ENCODE measurements at places on chromosomes 3 and 15. TPM values are rescaled to one million over a fixed set of nuclear protein-coding genes. Genes with fewer than 3 reads are reported as not detected.
A peak's percentile ranks its signal among the peaks of the same experiment; 100 is the strongest.

Gene STXBP5L
- 24.9 TPM for total RNA-seq

GRCh38 chr15:63874616-63875015 lies 40.9 kb upstream of the HERC1 start:
- DNase-seq = no peak

GRCh38 chr3:119529883-119530282 lies 29.5 kb downstream of the CD80 start:
- DNase-seq = no peak

Gene GOLGA6B
- 0.27 TPM for total RNA-seq

- no peak for DNase-seq
Measured at GRCh38 chr3:142115867-142116668, 33.3 kb downstream of the TFDP2 start.

Gene NOX5
- total RNA-seq = 0.88 TPM

Gene ATP8B4
- total RNA-seq = 7.8 TPM

GRCh38 chr3:149969940-149970715 lies 567 bp downstream of the PFN2 start:
- DNase-seq = peak; percentile 88

Gene OR5K1
- not detected for total RNA-seq

- DNase-seq = no peak
Measured at GRCh38 chr3:102089904-102090720, 240.8 kb downstream of the NFKBIZ start.

Gene GRAMD2A
- total RNA-seq = 26.9 TPM

- no peak for DNase-seq
Measured at GRCh38 chr15:99651023-99651807, 82.0 kb downstream of the LYSMD4 start.

DNA sequence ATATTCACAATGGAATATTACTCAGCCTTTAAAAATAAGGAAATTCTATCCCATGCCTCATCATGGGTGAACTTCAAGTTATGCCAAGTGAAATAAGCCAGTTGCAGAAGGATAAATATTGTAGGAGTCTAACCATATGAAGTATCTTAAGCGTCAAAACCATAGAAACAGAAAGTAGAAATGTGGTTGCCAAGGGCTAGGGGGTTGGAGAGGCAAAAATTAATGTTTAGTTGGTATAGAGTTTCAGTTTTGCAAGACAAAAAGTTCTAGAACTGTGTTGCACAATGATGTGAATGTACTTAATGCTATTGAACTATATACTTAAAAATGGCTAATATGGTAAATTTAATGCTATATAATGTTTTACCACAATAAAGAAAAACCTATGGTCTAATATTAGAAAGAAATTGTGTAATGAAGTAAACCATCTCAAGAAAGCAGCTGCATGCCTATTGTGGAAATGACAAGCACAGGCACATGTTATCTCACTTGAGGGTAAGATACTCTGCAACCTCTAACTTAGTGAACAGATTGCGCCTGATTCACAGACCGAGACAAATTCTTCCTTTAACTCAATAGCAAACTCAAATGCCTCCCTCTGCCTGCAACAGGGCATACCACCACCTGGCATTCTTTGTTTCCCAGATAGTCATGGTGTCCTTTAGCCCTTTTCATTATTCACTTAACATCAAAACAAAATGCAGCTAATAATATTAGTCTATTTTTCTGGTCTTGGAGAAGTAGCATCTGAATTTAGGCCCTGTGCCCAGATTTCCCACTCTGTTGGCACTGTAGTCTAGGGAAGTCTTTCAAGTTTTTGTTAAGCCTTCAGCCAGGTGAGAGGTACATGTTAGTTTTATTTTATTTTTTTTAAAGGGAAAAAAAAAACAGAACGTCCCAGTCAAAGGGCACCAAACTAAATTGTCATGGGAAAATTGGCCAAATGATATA lies 80.2 kb upstream of the ACP3 start:
- DNase-seq = peak; percentile 75

Gene IQCF5
- total RNA-seq = not detected

DNA sequence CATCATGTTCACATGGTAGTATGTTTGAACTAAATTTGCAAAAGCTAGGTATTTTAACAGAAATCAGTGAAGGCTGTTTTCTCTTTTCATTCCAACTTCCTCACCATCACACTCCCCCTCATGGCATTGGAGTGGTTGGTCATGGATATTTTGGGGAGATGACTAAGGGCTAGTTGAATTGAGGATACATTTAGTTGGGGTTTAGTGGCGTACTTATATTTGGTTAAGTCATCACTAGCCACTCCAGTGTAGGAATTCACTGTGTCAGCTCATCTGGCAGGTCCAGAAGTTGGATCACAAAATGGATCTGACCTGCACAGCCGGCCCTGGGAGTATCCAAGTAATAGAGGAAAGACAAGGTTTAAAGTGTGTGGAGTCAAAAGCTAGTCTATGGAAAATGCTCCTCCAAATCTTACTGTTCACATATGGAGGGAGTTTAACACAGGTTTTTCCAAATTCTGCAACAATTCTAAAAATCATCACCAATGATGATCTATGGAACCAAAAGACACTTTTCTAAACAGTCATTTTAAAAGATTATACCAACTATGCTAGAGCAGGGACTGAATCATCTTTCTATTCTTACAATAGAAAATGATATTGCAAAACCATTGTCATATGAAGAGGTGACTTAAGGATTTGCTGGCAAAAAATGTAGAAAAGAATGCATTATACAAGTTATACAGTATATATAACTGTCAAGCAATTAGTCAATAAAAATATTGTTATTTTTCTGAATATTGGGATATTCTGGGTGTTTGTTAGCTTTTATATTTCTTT lies 247.8 kb upstream of the PEX5L start:
- no peak for DNase-seq

DNA sequence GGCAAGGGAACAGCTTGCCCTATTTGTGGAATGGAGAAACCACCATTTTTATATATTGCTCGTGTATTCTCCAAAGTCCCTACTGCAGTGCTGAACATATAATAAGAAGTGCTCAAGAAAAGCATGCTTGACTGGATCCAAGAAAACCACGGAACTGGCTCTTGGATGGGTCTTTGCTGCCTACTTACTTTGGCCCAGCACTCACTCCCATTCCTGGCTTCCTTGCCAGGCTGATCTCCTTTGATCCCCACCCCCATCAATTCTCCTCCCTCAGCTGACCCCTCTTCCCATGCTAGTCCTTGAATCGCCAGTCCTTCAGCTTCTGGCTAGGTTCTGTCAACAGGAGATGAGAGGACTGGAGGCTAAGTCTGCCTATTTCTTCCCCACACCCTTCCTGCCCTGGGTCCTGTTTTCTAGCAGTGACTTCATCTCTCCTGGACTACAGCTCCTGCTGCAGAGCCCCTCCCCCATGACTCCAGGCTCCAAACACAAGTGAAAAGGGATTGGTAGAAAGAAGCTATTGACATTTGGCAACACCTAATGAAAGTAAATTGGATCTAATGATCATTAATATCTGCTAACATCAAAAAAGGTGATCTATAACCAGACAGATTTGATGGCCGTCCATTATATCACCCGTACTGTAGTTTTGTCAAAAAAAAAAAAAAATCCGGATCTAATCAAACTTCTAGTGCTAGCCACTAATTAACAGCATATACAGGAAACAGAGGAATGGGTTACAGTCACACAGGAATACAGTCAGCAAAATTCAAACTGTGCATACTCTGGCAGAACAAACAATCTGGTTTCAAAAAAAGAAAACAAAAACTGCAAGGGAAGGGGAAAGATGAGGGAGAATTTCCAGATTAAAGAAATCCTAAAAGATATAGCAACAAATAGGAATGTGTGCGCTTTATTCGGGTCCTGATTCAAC lies 7.8 kb downstream of the FAM240A start:
- DNase-seq = peak; percentile 28

GRCh38 chr3:134394380-134394779 lies 20.1 kb upstream of the AMOTL2 start:
- no peak for DNase-seq

DNA sequence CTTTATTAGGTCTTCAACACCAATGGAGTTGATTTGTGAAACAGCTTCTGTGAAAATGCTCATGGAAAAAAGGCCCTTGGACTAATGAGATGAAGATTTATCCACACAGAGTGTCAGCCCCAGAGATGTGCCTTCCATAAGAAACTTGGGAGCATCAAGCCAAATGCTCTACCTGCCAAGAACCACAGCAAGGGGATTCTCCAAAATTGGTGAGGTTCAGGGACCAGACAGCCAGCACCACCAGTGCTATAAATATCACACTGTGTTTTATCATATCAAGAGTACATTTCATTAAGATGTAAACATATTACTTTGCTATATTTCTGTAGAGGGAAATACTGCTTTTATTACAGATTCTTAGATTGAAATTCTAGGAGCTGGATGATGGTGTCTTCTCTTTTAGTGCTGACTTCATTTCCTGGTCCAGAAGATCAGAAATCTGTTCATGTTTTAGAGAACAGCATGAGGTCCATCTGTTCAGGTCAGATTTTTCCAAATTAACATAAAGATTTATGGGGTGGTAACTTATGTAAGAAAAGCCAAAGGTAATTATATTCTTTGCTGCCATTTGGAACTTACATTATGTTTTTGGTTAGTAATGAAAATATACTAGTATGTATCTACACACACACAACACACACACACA lies 17.7 kb downstream of the SLC35G2 start:
- DNase-seq = no peak

Gene CCDC9B
- total RNA-seq = 126 TPM

Measured in thyroid gland (tissue), 4 donors.